RWPE2 (cell line): ENCODE measurements at places on chromosomes 3 and 15.

DNA sequence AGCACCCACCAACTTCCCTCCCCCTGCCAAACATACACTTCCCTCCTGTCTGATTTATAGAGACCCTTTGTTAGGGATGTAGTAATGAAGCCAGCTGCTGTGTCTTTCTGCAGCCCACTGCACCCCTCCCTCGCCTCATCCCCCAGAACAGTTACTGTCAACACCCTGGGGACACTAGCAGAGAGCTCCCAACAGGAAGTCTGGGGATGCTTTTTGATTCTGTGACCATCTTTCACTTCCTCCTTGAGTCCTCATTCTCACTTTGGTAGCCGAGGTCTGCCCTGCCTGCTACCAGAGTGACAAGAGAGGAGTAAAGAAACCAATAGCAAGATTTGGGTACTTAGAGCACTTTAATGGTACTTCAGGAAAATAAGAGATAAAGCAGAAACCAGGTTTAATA, 201.6 kb downstream of the SATB1 start:
- DNase-seq, result no peak

GRCh38 chr3:126671521-126671920, 16.6 kb upstream of the TXNRD3 start:
- no peak for DNase-seq

DNA sequence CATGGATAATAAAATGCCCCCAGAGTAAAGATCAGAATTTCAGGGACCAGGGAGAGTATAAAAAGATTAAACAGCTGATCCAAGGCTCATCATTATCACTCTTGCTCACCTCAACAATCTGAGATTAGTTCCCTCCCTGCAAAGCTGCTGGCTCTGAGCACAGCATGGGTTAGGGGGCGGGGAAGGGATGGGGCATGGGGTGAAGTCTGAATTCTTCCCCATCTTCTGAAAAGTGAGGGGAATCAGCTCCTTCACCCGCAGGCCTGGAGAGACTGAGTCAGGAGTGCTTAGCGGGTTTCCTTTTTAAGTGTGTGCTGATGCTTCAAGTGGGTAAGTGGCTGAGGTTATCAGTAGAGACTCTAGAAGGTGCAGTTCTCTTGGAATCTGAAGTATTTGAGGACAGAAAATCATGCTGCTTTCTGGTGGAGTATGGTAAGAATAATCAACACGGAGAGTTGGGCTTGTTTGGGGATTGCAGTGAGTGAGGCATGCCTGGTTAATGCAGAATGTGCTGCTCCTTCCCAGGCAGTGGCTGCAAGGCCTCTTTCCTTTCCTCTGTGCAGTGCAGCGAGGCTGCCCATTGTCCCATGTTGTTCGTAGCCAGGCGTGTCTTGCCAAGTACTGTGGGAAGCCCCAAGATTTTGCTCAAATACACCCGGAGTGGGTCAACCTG, 59.2 kb upstream of the TRAK1 start:
- DNase-seq, result no peak

DNA sequence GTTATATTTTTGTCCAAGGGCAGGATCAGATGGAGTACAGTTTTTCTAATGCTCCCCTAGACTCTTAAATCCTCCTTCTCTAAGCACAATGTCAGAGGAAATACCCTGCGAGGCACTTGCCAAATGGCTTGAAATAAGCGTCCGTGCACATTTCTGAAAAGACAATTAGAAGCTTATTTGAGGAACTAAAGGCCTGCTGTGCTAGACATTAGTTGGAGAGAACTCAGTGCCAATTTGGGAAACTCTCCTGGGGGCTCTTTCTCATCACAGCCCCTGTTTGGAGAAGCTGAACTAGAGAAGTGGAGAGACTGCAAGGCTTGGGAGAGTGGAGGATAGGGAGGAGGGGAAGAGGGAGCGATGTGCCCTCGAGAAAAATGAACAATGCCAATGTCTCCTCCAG, 247.6 kb upstream of the C2CD4B start:
- DNase-seq, result no peak

DNA sequence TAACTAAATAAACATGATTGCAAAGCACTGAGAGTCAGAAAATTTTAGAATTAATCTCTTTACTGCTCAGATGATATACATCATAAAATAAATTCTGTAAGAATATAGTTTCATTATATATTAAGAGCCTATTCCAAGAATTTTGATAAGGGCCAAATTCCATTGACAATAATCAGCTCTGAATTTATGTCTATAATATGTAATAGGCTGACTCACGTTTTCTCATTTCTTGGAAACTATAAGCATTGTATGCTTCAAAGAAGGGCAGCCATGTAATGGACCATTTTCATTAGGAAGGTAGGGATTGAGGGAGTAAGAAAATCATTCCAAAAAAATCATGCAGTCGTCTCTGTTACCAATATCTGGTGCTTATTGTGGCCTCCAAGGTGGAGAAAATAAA, 315.9 kb downstream of the ZIC4 start:
- DNase-seq, result no peak

GRCh38 chr3:143068059-143068458, 51.5 kb upstream of the CHST2 start:
- no peak for DNase-seq

GRCh38 chr3:149450281-149450680, 24.2 kb upstream of the TM4SF4 start:
- no peak for DNase-seq

- no peak for DNase-seq
Observed at GRCh38 chr3:46206282-46207015, 1.7 kb downstream of the CCR1 start.

DNA sequence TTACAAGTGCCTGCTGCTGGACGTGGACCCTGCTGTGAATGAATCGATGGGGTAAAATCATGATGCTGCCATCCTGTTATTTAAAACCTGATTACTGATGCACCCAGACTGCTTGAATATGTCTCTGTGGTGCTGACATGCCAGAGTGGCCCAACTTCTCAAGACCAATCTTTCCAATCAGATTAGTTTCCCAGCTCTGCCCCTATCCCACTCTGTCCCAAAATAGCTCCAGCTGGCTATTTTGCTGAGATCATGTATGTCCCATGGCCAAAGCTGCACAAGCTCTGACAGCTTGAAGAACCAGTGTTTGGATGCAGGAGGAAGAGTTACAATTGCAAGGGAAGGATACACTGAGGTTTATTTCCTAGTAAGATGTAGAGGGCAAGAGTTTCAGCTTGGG, 153.6 kb downstream of the TMEM108 start:
- no peak for DNase-seq

GRCh38 chr3:176428552-176428951, 768.7 kb downstream of the TBL1XR1 start:
- DNase-seq, result no peak

DNA sequence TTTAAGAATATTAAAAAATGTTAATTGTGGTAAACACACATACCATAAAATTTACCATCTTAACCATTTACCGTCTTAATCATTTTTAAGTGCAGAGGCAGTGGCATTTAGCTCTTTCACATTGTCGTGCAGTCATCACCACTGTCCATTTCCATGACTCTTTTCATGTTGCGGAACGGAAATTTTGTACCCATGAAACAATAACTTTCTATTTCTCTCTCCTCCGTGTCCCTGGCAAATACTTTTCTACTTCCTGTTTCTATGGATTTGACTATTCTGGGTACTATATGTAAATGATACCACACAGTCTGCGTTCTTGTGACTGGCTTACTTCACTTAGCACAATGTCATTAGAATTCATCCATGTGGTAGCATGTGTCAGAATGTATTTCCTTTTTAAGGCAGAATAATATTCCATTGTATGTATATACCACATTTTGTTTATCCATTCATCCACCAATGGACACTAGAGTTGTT, 27.9 kb downstream of the AKAP13 start:
- no peak for DNase-seq

DNA sequence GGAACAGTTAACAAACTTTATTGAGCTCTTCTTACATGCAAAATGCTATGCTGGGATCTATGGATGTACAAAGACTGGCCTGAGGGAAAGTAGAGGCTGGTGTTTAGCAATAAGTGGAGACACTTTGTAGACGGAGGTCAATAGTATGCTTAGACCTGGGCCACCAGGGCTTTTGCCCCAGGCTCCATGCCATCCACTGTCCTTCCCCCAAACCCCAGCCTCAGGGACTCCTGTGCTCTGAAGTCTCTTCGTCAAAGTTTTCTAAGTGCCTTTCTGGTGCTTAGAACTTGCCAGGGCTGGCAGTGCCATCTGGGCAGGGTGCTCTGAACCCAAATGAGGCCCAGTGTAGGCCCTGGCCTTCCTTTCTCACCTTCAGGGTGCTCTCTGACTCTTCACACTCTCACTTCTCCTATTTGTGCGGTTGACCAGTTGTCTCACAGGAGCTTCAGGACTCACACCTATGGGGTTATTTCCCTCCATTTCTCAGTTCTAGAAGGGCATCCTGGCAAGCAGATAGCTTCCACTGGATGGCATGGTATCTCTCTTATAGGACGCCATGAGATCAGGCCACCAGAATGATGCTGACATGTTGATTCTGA, 21.8 kb upstream of the KCNAB1 start:
- no peak for DNase-seq

DNA sequence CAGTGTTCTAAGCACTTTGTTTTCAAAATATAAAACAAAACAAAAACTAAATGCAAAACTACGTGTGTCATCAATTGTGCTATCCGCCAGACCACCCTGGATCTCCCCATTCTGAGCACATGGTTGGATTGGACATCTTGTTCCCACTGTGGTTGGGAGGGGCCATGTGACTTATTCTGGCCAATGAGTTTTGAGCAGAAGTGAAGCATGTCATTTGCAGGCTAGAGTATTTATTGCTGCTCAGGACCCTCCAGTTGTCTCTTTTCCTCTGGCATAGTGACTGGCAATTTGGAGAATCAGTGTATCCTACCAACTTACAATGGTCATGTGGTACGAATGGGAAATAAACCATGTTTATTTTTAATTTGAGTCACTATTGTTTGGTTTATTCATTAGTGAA, 70.2 kb upstream of the ST8SIA2 start:
- DNase-seq, result no peak

DNA sequence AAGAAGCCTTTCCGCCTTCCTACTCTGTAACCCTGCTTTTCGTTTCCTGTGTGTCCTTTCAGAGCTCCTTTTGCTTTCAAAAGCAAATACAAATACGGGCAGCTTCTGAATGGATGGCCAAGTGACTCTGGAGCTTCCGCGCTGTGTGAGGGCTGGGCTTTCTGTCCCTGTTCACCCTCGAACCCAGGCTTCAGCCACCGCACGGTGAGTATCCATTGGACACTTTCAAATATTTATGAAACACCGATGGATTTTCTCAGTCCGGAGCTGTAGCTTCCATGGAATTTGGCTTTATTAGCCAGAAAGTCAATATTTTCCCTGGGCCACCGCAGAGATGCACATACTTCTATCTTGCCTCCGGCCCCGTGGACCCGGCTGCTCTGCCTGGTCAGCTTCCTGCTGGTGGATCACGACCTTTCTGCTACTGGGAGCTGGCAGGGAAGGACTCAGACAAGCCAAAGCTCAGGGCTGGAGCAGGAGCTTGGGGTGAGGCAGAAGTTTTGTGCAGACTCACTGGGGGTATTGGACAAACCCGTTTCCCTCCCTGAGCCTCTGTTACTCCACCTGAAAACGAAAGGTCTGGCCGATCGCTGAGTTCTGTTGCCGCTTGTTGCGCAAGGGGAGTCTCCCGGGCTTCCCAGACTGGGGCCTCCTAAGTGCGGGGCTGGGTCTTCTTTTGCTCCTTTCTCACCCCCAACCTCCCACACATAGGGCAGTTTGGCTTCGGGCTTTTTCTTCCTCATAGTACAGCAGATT, 63.6 kb downstream of the LINGO1 start:
- DNase-seq, result no peak

DNA sequence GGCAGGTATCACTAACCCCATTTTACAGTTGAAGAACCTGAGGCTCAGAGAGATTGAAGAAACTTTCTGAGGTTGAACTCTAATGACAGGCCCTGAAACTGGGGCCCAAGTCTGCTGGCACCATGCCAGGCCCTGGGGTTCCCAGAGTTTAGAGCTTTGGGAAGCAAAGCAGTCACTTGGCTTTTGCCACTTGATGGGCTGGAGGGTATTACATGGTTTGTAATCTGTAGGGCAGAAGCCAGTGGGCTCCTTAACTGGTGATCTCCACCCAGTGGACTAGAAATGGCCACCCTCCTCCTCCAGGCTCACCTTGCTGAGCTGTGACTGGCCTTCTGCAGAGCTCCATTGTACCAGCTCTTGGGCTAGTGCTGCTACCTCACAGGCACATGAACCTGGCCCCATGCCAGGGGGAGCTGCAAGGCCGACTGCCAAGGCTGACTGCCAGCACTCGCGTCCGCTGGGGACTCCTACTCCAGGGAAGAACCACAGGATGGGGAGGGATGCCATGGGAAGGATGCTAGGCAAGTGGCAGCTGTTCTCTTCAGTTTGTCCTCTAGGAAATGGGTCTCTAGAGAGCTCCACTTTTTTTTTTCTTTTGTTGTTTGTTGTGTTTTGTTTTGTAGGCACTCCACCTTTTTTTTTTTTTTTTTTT, 104.8 kb downstream of the ETFA start:
- no peak for DNase-seq

DNA sequence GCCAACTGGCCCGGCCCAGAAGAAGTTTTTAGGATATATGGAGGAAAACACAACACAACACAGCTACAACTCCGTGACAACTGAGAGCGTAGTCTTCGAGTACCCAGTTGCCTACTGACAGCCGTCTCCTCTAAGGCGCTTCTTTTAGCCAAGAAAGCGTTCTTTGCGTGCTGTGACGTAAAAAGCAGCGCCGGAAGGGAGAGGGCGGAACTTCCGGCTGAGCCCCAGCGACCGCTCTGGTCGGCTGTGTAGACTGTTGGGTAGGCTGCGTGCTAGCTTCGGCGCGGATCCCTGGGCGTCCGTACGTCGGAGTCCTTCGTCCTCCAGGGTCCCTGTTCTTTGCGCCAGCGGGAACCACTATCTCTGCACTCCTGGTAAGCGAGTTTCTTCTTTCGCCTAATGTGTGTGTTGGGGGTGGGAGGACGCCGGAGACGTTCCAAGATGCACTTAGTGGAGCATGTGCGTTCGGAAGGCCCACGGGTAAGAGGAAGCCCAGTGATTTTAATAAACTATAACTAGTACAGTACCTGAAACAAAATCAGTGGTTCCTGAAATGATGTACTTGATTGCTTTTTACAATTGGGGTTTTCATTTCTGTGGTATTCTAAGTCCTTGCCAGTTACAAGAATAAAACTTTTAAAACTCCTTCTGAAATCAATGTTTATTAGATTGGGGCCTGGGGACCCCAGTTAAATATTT, at the start of gene TRMT10C:
Gene TRMT10C (plus strand): TSS at position 239 of the 699 bp plus-strand sequence. CDS start 2,914 bp downstream, outside the sequence.
- DNase-seq, result peak; percentile 83
